ENCODE measurements at places on chromosomes 6 and 20.

DNA sequence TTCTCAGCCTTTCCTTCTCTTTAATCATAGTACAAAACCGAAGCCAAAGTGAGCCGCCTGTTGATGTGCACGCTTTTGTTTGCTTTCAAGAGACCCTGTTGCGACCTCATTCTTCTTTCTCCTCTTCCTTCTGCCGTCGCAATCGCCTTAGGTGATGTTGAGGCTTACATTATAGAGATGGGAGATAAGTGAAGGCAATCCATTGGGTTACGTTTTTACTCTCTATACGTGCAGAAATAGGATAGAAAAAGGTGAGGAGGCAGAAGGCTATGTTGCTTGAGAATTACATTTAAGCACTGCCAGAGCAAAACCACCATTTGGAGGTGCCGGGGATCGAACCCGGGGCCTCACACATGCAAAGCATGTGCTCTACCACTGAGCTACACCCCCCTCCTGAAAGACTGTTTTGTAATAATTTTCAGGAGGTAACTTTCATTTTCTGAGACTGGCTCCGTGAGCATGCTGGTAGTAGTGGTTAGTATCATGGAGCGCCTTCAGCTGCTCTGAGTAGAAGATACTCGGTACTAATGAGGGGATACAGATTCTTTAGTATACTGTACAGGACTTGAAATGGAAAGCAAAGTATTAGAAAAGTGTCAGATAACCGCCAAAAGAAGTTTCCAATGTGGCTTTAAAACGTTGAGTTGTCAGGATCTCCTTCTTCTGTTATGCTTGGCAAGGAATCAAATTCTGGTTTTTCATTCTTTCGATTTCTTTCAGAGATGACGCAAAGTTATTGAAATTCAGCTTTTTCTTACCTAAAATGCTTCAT is 165.6 kb downstream of the TRIM27 start:
- DNase-seq, result no peak

DNA sequence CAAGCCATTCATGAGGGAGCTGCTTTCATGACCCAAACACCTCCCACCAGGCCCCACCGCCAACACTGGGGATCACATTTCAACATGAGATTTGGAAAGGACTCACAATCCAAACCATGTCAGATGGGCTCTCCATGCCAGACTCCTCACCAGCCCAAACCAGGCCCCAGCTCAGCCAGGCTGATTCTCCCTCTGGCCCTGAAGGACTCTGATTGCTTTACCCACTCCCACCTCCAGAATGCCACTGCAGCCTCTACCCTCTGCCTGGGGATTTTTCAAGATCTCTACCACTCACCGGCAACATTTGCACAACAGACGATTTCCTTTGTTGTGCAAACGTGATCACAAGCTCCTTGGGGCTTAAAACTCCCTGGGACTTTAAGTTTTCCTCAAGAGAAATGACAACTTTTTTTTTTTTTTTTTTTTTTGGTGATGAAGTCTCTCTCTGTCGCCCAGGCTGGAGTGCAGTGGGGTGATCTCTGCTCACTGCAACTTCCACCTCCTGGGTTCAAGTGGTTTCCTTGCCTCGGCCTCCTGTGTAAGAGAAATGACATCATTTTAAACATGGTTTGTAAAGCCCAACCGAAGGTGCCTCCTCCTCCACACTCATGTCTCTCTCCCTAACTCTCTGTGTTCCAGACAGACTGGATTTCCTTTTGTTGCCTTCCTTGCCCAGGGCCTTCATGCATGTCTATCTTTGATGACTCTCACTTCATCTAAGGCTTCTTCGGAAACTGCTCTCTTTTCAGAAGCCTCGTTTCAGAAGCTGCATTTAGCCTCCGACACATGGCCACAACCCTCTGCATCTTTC is 147.0 kb downstream of the CDH26 start:
- DNase-seq, result no peak

GRCh38 chr6:106829451-106829850 is 145.1 kb downstream of the CD24 start:
- DNase-seq, result no peak

DNA sequence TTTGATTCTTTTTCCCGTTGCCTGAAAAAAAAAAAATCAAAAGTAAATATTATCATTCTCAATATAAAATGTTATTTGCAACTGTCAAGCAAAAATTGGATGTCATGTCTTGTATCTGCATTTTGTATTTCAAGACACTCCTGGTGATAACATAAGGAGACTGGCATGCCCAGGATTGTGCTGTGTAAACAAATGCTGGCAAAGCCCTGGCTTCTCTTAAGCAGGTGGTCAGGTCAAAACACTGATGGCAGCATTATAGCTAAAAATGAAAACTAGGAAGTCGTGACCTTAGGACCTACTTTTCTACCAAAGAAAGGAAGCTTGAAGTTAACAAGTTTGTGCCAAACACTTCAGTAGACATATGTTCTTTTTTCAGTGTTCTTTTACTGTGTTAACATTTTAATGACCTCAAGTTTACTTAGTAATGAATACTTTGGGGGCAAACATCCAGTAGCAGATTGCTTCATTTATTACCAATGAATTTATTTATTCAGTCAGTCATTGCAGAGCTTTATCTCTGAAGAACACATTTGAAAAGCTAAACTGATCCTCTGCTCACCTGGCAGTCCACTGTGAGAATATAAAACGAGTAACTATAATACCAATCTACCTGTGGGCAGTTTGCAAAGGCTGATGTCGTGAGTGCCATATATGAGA is 243.1 kb upstream of the FLRT3 start:
- peak; percentile 56 for DNase-seq

GRCh38 chr6:161186173-161186769 is 87.6 kb downstream of the AGPAT4 start:
- no peak for DNase-seq

DNA sequence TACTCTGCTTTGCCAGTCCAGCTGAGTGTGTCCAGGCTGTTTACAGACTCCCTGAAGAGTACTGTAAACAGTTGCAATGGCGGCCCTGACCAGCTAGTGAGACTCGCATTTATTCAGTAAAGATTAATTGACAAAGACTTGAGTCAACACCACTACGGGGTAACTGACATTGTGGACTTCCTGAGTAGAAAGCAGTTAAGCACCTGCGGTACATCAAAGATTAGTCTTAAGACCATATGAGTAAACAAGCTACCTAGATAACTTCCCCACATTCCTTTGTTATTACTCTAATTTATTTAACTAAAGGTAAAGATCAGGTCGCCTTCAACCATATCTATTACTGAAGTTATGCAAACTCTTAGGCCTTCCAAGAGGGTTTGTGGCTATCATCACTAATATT is 12.6 kb downstream of the VPS52 start:
- DNase-seq, result no peak

DNA sequence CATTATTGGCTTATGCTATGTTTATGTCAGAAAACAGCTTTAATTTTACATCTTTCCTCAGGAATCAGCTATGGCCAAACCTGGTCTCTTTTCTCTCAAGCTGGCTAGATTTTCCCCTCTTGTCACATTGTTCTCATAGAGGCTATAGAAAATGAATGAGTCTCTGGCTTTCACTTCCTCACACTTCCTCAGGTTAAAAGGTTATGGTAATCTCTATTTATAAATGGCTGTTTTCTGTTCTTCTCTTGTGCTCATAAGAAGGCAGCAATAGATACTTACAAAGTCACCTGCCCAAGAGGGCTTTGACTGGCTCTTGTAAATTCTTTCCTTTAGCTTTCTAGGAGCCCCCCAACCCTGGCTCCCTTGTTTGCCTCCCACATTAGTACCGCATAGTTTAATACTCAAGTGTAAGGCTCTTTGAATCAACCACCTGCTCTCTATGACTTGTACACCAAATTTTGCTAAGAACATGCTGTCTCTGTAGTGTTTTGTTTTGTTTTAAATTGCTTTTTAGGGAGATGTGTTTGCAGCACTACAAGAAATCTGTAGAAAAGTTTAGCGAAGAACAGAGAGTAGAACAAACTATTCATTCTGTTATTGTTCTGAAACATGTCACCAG is 897.4 kb upstream of the CITED2 start:
- DNase-seq, result peak; percentile 30
